ENCODE measurements at places on chromosomes 16 and 17. TPM values are rescaled to one million over a fixed set of nuclear protein-coding genes. Genes with fewer than 3 reads are reported as not detected.

PRR15L gene
- 12.5 TPM for total RNA-seq

GSDMA gene
- 1.1 TPM for total RNA-seq

PLA2G10 gene
- 0.66 TPM for total RNA-seq

MPV17L gene
- total RNA-seq = 6.8 TPM

ZNF287 gene
- total RNA-seq = 2.1 TPM

STAC2 gene
- not detected for total RNA-seq

CCL1 gene
- total RNA-seq = not detected

SKAP1 gene
- total RNA-seq = 3.4 TPM

MFAP4 gene
- 4.3 TPM for total RNA-seq

OR3A3 gene
- total RNA-seq = not detected

WNT9B gene
- total RNA-seq = 0.26 TPM

CCL17 gene
- total RNA-seq = not detected

RBFOX1 gene
- total RNA-seq = not detected

GRCh38 chr16:3147046-3147756 is 12.4 kb downstream of the ZNF213 start:
- DNase-seq = no peak
- H3K27ac ChIP-seq = no peak overlapping the region
- no peaks in the 10 kb centered on the region for H3K27me3 ChIP-seq
- no peak overlapping the region for H3K4me3 ChIP-seq
- H3K4me1 ChIP-seq = peaks cover 19% of the 10 kb centered on the region

- peaks cover 77% of the 10 kb centered on the region for H3K4me1 ChIP-seq
- no peaks in the 10 kb centered on the region for H3K27me3 ChIP-seq
- peak; percentile 9 for DNase-seq
- H3K27ac ChIP-seq = peak overlapping the region; percentile 77
Measured at GRCh38 chr16:84754353-84754856, 54.6 kb downstream of the USP10 start.

DNA sequence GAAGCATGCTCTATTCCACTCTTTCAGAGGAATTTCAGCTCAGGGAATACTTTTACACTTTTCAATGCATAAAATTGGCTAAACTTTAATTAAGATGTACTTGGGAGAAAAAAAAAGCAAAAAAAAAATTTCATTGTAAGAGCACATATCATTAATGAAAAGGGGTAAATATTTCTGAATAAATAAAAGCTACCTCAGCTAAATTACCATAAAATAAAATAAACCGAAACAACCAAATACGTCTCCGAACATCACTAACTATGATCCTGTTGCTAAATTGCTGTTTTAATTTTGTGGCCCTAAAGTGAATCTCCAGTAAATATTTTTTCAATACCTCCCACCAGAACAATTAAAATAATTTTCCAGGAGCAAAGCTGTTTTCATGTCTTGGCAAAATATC is 203.7 kb upstream of the KCNJ16 start:
- H3K4me1 ChIP-seq = no peaks in the 10 kb centered on the region
- no peak overlapping the region for H3K4me3 ChIP-seq
- no peaks in the 10 kb centered on the region for H3K36me3 ChIP-seq
- no peaks in the 10 kb centered on the region for H3K27me3 ChIP-seq
- no peak overlapping the region for H3K27ac ChIP-seq

DNA sequence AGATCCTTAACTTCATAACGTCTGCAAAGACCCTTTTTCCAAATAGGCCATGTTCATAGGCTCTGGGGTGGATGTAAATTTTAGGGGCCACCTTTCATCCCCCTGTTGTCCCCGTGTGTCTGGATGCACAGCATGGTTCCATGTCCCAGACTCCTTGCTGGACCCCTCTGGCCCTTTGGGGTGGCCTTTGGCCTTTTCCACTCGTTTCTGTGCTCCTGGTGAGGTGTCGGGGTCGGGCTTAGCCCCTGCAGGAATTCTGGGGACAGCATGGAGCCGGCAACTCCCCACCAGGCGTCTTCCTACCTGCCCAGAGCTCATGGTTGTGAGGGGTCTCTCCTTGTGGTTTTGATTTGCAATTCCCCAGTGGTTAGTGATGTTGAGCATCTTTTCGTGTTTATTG is 183.5 kb downstream of the SEC14L1 start:
- H3K36me3 ChIP-seq = no peaks in the 10 kb centered on the region
- H3K27me3 ChIP-seq = no peaks in the 10 kb centered on the region
- DNase-seq = no peak
- peaks cover 61% of the 10 kb centered on the region for H3K4me1 ChIP-seq
- no peak overlapping the region for H3K4me3 ChIP-seq

GRCh38 chr17:4789951-4790704 is 1.4 kb downstream of the GLTPD2 start:
- H3K27ac ChIP-seq = peak overlapping the region; percentile 95
- DNase-seq = peak; percentile 24
- peak overlapping the region; percentile 62 for H3K4me3 ChIP-seq
- H3K27me3 ChIP-seq = no peaks in the 10 kb centered on the region

- no peak for DNase-seq
- H3K36me3 ChIP-seq = no peaks in the 10 kb centered on the region
Measured at GRCh38 chr17:13806092-13806491, 204.4 kb upstream of the HS3ST3A1 start.

GRCh38 chr17:44677136-44677535 is 12.4 kb downstream of the CCDC43 start:
- no peak overlapping the region for H3K27ac ChIP-seq
- H3K27me3 ChIP-seq = no peaks in the 10 kb centered on the region
- H3K4me3 ChIP-seq = no peak overlapping the region
- H3K4me1 ChIP-seq = no peaks in the 10 kb centered on the region
- no peak for DNase-seq
- H3K36me3 ChIP-seq = no peaks in the 10 kb centered on the region

DNA sequence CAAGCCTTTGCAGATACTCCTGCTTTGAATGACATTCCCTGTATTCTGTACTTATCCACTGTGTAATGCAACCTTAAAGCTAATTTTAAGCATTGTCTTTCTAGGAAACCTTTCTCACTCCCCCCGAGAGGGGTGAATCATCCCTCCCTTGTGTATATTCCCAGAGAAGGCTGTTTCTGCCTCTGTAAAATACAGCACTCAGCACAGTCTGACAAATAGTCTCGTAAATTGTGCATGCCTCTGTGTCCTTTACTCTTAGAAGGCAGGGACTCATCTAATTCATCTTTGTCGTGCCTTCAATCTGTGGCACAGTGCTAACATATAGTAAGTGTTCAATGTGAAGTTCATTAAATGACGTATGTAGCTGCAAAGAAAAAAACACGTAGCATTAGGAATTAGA is 200.7 kb downstream of the CA10 start:
- H3K27ac ChIP-seq = no peak overlapping the region
- H3K36me3 ChIP-seq = no peaks in the 10 kb centered on the region
- H3K27me3 ChIP-seq = no peaks in the 10 kb centered on the region
- DNase-seq = no peak
- H3K4me3 ChIP-seq = no peak overlapping the region

- H3K4me3 ChIP-seq = no peak overlapping the region
- peaks cover 51% of the 10 kb centered on the region for H3K36me3 ChIP-seq
- no peak overlapping the region for H3K27ac ChIP-seq
- H3K27me3 ChIP-seq = no peaks in the 10 kb centered on the region
Measured at GRCh38 chr17:48125829-48126531, 18.4 kb downstream of the SNX11 start.

- no peaks in the 10 kb centered on the region for H3K27me3 ChIP-seq
- H3K4me3 ChIP-seq = no peak overlapping the region
- H3K4me1 ChIP-seq = peaks cover 4% of the 10 kb centered on the region
- no peaks in the 10 kb centered on the region for H3K36me3 ChIP-seq
Measured at GRCh38 chr16:13997933-13998332, 73.2 kb upstream of the MRTFB start.

DNA sequence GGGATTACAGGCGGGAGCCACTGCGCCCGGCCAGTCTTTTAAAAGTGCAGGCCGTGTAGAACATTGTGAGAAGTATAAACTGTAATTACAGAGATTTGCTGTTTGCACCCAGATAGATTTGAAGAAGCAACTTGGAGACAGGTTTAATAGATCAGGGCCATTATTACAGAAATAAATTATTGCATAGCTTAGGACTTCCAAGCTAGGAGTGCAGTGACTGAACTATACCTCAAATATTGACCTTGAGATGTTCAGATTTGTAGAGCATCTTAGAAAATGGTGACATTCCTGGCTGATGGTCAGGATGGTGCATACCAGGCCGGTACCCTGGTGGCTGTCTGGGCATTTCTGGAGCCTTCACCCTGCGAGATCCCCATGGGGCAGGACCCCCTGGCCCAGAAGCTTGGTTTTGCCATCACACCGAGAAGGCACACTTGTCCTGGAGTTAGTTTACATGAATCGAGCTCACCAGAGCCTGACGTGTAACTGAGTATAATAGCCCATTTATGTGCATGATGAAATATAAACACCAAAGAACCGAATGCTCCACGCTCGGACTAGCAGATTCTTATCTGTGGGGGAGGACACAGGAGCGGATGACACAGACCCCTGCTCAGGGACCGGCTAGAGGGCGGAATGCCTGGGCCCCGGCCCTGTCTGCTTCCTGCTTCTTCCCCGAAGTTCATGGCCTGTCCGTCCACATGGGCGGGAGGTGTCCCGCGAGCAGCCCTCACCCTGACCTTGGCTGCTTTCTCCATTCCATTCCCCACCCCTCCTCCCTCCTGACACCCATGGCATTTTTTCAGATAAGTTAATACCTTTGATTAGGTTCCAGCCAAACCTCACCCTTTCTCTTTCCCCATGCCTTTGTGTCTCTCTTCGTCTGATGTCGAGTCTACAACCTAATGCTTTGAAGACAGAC is 32.1 kb downstream of the CCDC40 start:
- DNase-seq = no peak
- peaks cover 69% of the 10 kb centered on the region for H3K4me1 ChIP-seq
- no peak overlapping the region for H3K4me3 ChIP-seq
- peaks cover 12% of the 10 kb centered on the region for H3K27me3 ChIP-seq
- no peaks in the 10 kb centered on the region for H3K36me3 ChIP-seq
- peak overlapping the region; percentile 58 for H3K27ac ChIP-seq

- H3K4me1 ChIP-seq = no peaks in the 10 kb centered on the region
- H3K4me3 ChIP-seq = no peak overlapping the region
- no peak for DNase-seq
- no peaks in the 10 kb centered on the region for H3K36me3 ChIP-seq
- H3K27ac ChIP-seq = no peak overlapping the region
Measured at GRCh38 chr17:13531721-13532120, 70.0 kb downstream of the HS3ST3A1 start.

GRCh38 chr17:8481089-8481488 is 45.4 kb downstream of the NDEL1 start:
- H3K4me1 ChIP-seq = no peaks in the 10 kb centered on the region
- no peak for DNase-seq
- H3K27me3 ChIP-seq = no peaks in the 10 kb centered on the region
- no peak overlapping the region for H3K27ac ChIP-seq
- H3K4me3 ChIP-seq = no peak overlapping the region

DNA sequence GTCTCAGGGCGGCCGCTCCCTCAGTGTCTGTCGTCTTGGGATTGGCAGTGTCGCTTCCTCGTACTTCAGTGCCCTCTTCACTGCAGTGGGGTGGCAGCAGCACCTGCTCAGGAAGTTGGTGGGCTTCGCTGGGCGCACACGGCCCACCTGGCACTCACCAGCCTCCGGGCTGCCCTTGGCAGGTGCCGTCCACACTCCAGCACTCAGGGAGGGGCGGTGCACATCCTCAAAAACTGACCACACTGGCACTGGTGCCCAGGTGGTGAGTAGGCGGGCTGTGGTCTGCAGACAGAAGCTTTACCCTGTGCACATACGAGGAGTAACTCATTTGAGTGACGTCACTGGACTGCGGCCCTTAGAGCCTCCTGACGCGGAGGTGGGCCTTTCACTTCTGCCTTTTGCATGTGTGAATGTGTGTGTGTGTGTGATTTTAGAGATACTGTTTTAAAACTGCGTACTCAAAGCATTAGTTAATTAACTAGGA is 94.6 kb downstream of the BANP start:
- no peak overlapping the region for H3K4me3 ChIP-seq
- no peak overlapping the region for H3K27ac ChIP-seq
- no peaks in the 10 kb centered on the region for H3K36me3 ChIP-seq
- no peak for DNase-seq

DNA sequence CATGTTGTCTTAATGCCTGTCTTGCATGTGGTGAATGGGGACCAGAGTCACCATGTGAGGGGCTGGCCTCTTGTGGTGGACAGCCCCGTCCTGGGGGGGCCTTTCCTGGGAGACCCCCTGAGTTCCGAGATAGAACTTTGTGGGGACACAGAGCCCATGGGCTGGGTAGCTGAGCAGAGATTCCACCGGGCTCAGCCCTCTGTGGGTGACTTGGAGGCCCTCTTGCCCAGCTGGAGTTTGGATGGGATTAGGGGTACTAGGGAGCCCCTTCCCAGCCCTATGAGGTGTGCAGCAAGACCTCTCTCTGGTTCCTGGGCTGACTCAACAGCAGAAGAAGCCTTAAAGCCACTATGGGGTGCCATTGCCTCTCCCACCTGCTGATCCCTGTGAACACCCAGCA is 38.1 kb downstream of the MRC2 start:
- peaks cover 23% of the 10 kb centered on the region for H3K4me1 ChIP-seq
- H3K36me3 ChIP-seq = no peaks in the 10 kb centered on the region
- no peak overlapping the region for H3K4me3 ChIP-seq

DNA sequence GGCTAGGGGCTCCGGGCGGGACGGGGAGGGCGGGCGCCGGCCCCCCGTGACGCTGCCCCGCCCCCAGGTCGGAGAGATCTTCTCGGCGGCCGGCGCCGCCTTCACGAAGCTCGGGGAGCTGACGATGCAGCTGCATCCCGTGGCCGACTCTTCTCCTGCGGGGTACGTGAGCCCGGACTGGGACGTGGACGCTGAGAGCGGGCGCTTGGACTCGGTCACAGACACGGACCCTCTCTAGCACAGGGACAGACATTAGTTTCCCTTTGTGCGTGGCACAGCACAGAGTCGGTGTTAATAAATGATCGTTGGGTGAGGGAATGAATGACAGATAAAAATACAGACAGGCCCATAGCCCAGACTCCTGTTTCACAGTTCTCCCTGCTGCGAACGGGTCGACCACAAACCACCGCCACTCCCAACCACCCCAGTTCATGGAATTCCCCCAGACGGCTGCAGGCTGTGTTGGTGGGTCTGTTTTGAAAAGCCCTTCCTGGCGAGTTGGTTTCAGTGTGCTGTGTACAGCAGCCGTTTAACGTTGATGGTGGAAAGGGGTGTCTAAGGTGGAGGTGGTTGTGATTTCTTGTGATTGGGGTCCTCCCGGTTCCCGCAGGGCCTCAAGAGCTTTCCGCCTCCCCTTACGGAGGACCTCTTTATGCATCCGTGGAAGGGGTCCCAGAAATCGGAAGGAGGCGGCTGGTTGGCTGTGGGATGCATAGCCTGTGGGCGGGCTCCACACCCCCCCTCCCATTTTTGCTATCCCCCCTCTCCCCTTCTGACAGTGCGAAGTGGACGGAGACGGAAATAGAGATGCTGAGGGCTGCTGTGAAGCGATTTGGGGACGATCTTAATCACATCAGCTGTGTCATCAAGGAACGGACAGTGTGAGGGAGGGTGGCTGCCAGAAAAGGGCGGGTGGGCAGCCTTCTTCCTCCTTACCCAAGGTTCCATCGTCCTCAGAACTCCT is 2.9 kb downstream of the RNASEK start:
- H3K27me3 ChIP-seq = no peaks in the 10 kb centered on the region
- DNase-seq = no peak
- peak overlapping the region; percentile 98 for H3K27ac ChIP-seq
- H3K4me1 ChIP-seq = peaks cover 36% of the 10 kb centered on the region
- H3K4me3 ChIP-seq = peak overlapping the region; percentile 93
